ACHN (cell line): ENCODE measurements at places on chromosomes 13 and 19.

GRCh38 chr19:30744741-30745475 is 372.7 kb downstream of the ZNF536 start:
- no peak for DNase-seq

DNA sequence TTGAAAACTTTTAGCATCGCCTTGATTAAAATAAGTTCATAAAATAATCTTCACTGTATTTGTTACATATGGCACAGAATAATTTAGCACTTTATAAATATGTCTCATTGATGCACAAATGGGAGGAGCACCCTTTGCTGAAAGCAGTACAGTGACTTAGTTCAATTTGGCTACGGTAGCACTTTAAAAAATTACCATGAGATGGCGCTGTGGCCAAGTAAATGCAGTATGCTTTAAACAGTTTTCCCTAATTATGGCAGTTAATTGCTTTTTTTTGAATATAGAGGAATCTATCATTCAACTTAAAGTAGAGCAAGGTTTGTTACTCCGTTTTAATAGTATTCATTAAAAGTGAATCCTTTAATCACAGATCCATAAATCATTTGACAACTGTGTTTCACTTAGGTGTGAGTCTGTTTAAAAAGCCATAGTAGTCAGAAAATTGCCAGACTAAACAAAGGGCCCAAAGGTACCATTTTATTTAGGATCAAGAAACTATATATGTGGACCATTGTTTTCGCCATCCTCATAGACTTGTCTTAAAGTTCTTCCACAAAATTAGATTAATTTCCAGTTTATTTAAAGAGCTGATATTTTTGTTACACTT is 34.7 kb upstream of the ESD start:
- DNase-seq = peak; percentile 51

DNA sequence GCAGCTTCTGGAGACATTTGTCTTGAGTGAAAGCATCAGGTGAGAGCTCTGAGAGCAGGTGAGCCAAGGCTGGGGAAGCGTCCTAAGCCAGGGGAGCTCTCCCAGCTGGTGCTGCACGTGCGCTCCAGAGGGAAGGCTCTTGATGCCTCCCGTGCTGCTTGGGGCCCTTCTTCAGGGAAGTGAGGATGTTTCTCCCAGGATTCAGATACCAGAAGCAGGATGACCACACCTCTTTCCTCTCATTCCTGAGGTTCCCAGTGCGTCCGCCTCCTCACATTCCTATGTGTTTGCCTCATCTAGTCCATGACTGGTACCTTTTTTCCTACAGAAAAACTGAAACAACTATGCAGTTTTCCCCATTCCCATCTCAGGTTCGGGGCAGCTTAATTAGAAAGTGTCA is 231.0 kb upstream of the IRS2 start:
- peak; percentile 94 for DNase-seq

- no peak for DNase-seq
These were observed 7.4 kb downstream of the HPN start for GRCh38 chr19:35048911-35049411.

DNA sequence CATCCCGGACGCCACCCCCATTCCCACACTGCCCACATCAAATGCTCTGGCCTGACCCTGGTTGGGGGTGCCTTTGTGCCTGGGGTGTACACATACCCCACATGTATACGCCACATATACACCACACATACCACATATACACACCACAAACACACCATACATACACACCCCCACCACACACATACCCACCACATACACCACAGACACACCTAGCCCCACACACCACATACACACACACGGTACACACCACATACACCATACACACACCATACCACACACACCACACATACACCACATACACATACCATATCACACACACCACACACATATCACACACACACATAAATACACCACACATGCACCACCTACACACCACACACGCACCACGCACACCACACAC is 10.2 kb downstream of the ERFL start:
- no peak for DNase-seq

DNA sequence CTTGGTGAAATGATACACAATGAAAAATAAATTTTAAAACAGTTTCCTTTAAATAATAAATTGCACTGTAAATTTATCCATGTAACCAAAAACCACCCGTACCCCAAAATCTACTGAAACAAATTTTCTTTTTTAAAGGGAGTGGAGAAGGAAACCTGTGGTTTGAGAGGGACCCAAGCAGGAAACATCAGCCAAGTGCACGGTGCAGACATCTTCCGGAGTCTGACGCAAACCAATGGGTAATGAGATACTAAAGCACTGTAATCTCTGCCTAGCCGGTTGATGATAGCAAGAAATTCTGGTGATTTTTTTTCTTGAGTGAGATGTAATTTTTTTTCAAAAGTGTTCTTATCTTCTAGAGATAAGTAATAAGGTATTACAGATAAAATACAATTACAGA is 115.4 kb downstream of the ABCC4 start:
- DNase-seq = no peak

DNA sequence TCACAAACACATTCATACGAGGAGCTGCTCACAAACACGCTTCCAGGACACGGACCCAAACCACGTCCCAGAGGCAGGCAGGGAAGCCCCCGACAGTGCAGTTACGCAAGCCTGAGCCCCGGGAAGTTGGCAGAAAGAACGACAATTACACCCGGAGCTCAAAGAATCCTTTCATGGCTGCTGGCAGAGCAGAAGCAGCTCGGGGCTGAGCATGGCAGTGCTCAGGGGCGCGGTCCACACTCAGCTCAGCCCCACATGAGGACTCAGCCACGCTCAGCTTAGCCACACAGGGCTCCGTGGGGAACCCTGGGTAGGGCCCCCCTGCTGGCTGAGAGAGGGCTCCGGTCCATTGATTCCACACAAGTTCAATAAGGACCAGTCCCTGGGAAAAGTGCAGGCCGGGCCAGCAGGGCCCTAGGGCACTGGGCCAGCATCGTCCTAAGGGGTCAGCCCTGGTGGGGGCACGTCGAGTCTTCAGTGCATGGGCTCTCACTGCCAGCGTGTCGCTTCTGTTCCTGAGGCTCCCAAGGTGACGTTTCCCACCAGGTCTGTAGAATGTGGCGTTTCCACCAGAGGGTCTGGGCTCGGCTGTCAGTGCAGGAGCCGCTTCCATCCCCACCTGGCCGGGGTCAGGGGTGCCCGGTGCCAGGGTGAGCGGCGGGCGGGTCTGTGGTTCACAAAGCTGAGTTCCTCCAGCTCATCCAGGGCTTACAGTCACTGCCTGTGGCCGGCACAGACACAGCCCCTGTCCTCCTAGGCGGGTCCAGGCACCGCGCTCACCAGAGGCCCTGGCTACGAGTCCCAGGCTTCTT is 23.1 kb downstream of the GAS6 start:
- DNase-seq = no peak

GRCh38 chr13:31887286-31887685 is 144.3 kb upstream of the FRY start:
- DNase-seq = no peak

- DNase-seq = no peak
These were observed 7.2 kb downstream of the ABHD13 start for GRCh38 chr13:108225440-108225839.

- no peak for DNase-seq
These were observed 2.9 kb downstream of the CDC16 start for GRCh38 chr13:114237415-114238112.

GRCh38 chr13:37995092-37995491 is 125.5 kb upstream of the TRPC4 start:
- DNase-seq = peak; percentile 25

- no peak for DNase-seq
These were observed 26.2 kb downstream of the WASF3 start for GRCh38 chr13:26583662-26584061.

- peak; percentile 50 for DNase-seq
These were observed 6.3 kb downstream of the ARRDC5 start for GRCh38 chr19:4896372-4896771.

DNA sequence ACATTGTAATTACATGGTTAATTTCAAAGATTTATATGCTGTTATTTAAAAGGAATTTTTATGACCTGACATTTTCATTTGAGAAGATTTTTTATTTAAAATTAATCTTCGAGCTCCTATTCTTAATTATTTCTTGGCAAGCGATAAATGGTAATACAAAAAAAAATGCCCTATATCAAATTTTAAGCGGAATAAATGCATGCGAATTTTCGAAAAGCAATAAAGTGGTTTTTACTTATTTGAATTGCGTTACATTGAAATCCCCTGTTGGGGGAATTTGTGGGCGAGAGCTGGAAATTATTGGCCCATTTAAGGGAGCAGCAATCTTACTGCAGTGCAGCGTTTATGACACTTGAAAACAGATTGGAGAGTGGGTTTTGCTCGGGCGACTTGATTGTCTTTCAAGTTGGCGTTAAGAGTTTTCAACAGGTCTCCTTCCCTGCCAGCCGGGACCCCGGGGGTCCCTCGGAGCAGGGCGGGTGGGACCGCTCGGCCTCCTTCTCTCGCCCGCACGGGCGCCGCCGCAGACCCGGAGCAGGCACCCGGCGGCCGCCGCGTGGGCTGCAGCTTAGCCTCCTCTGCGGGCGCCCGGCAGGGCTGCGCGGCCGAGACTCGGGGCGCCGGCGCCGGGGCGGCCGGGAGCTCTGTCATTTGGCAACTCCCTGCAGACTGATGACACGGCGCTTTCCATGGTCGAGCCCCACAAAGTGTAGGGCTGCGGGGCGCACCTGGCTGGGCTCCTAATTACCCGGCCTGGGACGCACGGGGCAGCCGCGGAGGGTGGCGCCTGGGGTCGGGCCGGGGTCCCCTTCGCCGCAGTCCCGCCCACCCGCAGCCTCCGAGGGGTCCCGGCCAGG is 255.1 kb upstream of the SOX21 start:
- DNase-seq = no peak

GRCh38 chr19:13058951-13059660 is 43.6 kb downstream of the LYL1 start:
- DNase-seq = no peak

- DNase-seq = no peak
These were observed 3.0 kb downstream of the IRS2 start for GRCh38 chr13:109783447-109783814.

GRCh38 chr13:43246382-43246781 is 223.0 kb downstream of the DNAJC15 start:
- DNase-seq = no peak

GRCh38 chr19:36013280-36014011 is 567 bp downstream of the ALKBH6 start:
- no peak for DNase-seq

- DNase-seq = peak; percentile 27
These were observed 20.7 kb downstream of the SAMD4B start for GRCh38 chr19:39362682-39363657.

DNA sequence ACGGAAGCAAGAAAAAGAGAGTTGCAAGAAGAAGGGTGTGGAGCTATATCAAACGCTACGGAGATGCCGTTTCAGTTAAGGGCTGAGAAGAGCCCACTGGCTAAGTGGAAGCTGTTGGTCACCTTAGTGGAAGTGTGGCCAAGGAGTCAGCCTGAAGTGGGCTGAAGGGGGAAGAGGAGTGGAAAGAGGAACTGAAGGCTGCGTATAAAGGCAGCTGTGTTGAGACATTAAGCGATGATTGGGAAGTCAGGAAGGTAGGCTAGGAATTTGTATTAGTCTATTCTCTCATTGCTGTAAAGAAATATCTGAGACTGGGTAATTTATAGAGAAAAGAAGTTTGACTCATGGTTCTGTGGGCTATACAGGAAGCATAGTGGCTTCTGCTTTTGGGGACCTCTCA is 14.1 kb upstream of the FRY start:
- DNase-seq = no peak

GRCh38 chr13:54627646-54628372 is 1599.2 kb downstream of the OLFM4 start:
- DNase-seq = no peak

DNA sequence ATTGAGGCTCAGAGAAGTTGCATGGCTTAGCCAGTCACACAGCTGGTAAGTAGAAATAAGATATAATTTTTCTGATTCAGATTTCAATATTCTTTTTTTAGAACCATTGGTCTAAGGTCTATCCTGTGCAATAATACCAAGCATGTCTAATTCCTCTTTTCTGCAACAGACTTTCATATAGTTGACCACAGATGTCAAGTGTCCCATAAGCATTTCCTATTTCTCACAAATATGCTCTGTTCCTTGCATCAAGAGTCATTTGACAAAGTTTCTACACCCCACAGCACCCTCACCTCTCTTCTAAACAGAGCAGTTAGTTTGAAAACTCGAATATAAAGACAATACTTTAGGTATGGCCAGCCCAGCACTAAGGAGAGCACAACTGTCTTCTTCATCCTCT is 26.8 kb upstream of the SACS start:
- DNase-seq = no peak

DNA sequence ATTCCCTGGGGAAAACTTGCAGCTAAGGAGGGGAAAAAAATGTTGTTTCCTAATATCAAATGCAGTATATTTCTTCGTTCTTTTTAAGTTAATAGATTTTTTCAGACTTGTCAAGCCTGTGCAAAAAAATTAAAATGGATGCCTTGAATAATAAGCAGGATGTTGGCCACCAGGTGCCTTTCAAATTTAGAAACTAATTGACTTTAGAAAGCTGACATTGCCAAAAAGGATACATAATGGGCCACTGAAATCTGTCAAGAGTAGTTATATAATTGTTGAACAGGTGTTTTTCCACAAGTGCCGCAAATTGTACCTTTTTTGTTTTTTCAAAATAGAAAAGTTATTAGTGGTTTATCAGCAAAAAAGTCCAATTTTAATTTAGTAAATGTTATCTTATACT is 33.6 kb downstream of the TNFSF11 start:
- DNase-seq = no peak

- DNase-seq = no peak
These were observed 85.2 kb downstream of the LRRC63 start for GRCh38 chr13:46296921-46297320.

GRCh38 chr13:20848203-20848602 is 54.3 kb downstream of the XPO4 start:
- DNase-seq = no peak

DNA sequence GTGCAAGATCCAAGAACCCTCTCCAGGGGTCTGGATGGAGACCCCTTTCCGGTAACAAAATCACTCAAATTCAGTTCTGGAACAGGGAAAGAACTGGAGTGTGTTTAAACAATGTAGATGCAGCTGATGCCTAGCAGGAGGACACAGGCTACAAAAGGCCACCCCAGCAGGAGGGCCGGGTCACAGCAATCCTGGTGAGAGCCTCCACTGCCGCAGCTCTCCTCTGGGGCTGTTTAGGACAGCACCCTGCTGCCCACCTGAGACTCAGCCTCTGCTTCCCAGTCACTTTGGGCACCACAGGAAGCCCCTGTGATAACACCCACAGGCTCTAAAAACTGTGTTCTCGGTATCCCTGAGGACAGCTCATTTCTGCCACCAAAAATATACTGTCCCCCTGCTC is 318.7 kb upstream of the NBEA start:
- DNase-seq = no peak

DNA sequence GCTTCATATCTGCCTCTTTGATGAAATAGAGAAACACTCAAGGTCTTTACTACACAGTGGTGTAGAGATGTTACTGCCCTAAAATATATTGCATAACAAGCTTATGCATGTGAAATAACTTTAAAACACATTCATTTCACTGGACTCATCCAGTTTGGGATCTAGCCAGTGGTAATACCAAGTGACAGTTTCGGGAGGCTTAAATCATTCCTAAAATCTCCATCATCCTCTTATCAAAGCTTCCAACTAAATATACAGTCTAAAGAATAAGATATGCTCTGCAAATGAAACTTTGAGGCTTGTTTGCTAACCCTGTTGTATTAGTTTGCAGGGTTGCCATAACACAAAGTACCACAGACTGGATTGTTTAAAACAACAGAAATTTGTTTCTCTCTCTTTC is 52.8 kb downstream of the THSD1 start:
- no peak for DNase-seq
